Fibroblast of lung (primary cell): ENCODE measurements at places on chromosomes 12 and 14. TPM values are rescaled to one million over a fixed set of nuclear protein-coding genes. Genes with fewer than 3 reads are reported as not detected.

Gene RARG
- 26.7 and 51.4 TPM in 2 replicates for total RNA-seq

Gene TMTC1
- total RNA-seq = 92.5 and 222 TPM in 2 replicates

Gene VSX2
- total RNA-seq = not detected in 2 replicates

Gene MRPL52
- 40.8 and 50.5 TPM in 2 replicates for total RNA-seq

Gene GLI1
- 1.0 and 2.0 TPM in 2 replicates for total RNA-seq

Gene KCNH3
- total RNA-seq = 0.17 and 0.26 TPM in 2 replicates

Gene ATP2B1
- total RNA-seq = 101 and 141 TPM in 2 replicates

Gene JPH4
- total RNA-seq = not detected in 2 replicates

Gene CS
- 70.4 and 117 TPM in 2 replicates for total RNA-seq

Gene AKAP3
- total RNA-seq = 1.5 and 2.8 TPM in 2 replicates

Gene DPPA3
- not detected in 2 replicates for total RNA-seq

Gene IGFBP6
- 592 and 973 TPM in 2 replicates for total RNA-seq

Gene TAS2R13
- 1.0 and 1.7 TPM in 2 replicates for total RNA-seq

Gene HVCN1
- total RNA-seq = 5.9 and 7.4 TPM in 2 replicates

Gene MYRFL
- under 0.01 TPM in 1 of 2 replicates, not detected in the other for total RNA-seq

Gene DHRS2
- total RNA-seq = not detected in 2 replicates

Gene CELA1
- not detected in 2 replicates for total RNA-seq

Gene JAG2
- 1.8 TPM in 2 replicates for total RNA-seq

Gene RD3L
- total RNA-seq = not detected in 2 replicates

Gene NELL2
- 0.17 and 0.26 TPM in 2 replicates for total RNA-seq

Gene TSPAN8
- under 0.01 and 0.17 TPM in 2 replicates for total RNA-seq

Gene CYP27B1
- under 0.01 and 0.17 TPM in 2 replicates for total RNA-seq

Gene MYH6
- not detected in 2 replicates for total RNA-seq

Gene DNAH10
- total RNA-seq = 0.26 and 0.33 TPM in 2 replicates

Gene WNT5B
- total RNA-seq = 40.3 and 105 TPM in 2 replicates

Gene LHX5
- total RNA-seq = not detected in 2 replicates

Gene FOXA1
- total RNA-seq = under 0.01 TPM in 2 replicates

Gene NOS1
- under 0.01 TPM in 2 replicates for total RNA-seq

Gene LRRK2
- total RNA-seq = 10.8 and 14.0 TPM in 2 replicates

Gene TRIP11
- 26.5 and 50.4 TPM in 2 replicates for total RNA-seq

Gene KRT75
- total RNA-seq = not detected in 2 replicates

Gene TMEM19
- 21.6 and 25.1 TPM in 2 replicates for total RNA-seq

Gene PTPRQ
- total RNA-seq = 0.77 and 1.3 TPM in 2 replicates

Gene TSPAN11
- total RNA-seq = 1.5 and 2.6 TPM in 2 replicates

Gene IL31
- total RNA-seq = not detected in 2 replicates
